T-cell (primary cell): ENCODE measurements at places on chromosomes 2 and 18. TPM values are rescaled to one million over a fixed set of nuclear protein-coding genes. Genes with fewer than 3 reads are reported as not detected.

DNA sequence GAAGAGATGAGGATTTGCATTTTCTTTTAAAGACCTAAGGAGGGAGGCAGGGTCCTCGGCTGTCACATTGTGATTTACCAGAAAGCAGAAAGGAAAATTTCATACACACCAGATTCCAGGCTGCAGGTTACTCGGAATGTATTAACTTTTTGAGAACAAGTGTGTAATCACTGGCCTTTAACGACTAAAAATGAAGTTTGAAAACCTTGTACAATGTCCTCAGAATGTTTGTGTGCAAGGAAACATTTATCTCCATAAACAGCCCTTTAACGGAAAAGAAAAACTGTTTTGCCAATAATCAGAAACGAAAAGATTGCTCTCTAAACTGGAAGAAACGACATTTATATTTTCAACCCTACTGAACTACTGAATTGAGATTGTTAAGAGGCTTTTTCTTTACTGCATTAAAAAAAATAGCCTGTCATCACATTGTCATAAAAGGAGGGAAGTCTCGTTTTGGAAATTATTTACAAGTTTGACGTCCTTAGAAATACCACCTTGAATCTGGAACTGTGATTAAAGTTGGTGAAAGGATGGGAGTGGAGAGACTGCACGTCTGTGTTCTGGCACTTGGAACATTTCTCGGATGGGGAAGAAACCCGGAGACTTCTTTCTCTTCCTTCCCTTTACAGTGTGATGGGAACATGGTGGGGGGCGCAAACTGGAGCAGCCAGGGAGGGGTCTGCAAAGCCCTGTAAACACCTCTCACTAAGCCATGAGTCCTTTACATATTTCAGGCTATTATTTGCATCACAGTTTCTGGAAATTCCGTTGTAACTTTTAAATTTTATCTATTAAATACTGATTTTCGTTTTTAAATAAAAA lies 134.1 kb upstream of the SIX3 start:
- H3K4me3 ChIP-seq = no peak overlapping the region
- peaks cover 28% of the 10 kb centered on the region for H3K27me3 ChIP-seq
- no peak overlapping the region for H3K27ac ChIP-seq
- peaks cover 4% of the 10 kb centered on the region for H3K4me1 ChIP-seq
- no peaks in the 10 kb centered on the region for H3K36me3 ChIP-seq
- no peak for DNase-seq

The XDH gene
- 0.06 TPM for total RNA-seq

GRCh38 chr18:42914476-42914875 lies 201.0 kb downstream of the RIT2 start:
- H3K4me3 ChIP-seq = no peak overlapping the region
- H3K27ac ChIP-seq = no peak overlapping the region
- H3K36me3 ChIP-seq = no peaks in the 10 kb centered on the region
- DNase-seq = no peak

DNA sequence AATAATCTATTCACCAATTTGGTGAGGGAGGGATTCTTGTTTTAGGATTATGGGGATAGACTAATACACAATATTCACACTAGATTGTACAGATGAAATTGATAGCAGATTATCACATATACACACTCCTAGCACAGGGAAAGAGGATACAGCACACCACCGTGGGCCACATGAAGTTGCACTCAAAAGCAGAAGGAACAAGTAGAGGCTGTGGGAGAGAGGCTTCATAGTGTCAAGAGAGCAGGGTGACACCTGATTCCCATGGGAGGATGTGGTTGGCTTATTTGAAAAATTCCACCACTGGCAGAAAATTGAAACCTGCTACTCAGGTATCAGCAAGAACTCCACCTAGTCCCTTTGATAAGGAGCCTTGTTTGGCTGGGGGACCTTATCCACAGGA lies 395.6 kb downstream of the SPAG16 start:
- H3K27me3 ChIP-seq = no peaks in the 10 kb centered on the region
- DNase-seq = no peak
- H3K4me3 ChIP-seq = no peak overlapping the region
- H3K27ac ChIP-seq = no peak overlapping the region
- no peaks in the 10 kb centered on the region for H3K4me1 ChIP-seq

DNA sequence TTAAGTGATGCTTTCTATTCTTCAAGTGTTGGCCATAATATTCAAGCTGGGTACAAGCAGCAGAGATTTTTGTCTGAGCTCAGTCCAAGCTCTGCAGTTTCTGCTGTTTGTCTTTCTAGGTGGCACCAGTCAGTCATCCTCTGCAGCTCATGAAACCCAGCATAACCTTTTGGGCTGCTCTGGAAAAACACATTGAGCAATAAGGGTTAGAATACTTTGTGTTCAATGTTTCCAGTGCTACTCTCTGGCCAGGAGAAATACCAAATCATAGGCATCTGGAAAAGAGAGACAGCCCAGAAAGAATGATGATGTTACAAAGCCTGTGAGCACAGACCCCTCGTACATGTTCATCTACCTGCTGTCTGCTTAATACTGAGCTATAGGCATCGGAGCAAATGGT lies 19.5 kb upstream of the WIPF1 start:
- H3K4me1 ChIP-seq = peaks cover 47% of the 10 kb centered on the region
- no peak for DNase-seq
- H3K27me3 ChIP-seq = no peaks in the 10 kb centered on the region
- peak overlapping the region; percentile 62 for H3K27ac ChIP-seq
- peaks cover 42% of the 10 kb centered on the region for H3K36me3 ChIP-seq

GRCh38 chr18:8860845-8861642 lies 155.7 kb downstream of the MTCL1 start:
- DNase-seq = no peak
- no peaks in the 10 kb centered on the region for H3K27me3 ChIP-seq
- no peaks in the 10 kb centered on the region for H3K36me3 ChIP-seq

- no peak overlapping the region for H3K4me3 ChIP-seq
- H3K27me3 ChIP-seq = no peaks in the 10 kb centered on the region
- no peak for DNase-seq
- no peaks in the 10 kb centered on the region for H3K36me3 ChIP-seq
- no peak overlapping the region for H3K27ac ChIP-seq
Observed at GRCh38 chr18:79000997-79001396, 21.4 kb downstream of the SALL3 start.

DNA sequence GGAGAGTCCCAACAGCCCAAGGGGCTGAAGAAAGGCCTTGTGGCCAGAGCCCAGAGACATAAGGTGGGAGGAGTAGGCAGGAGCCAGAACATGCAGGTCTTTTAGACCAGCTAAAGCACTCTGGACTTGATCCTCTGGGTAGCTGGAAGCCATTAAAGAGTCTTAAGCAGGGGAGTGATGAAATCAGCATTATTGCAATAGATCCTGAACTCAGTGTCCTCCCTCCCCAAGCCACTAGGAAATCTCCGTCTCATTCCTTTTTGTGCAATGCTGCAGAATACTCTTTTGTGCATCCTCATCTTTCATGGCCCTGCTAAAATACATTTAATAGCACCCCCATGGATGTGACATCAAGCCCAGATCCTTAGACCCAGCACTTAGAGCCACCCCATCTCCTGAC lies 58.6 kb upstream of the ZCCHC2 start:
- no peak overlapping the region for H3K27ac ChIP-seq
- H3K36me3 ChIP-seq = no peaks in the 10 kb centered on the region
- H3K27me3 ChIP-seq = no peaks in the 10 kb centered on the region
- no peak for DNase-seq
- H3K4me1 ChIP-seq = no peaks in the 10 kb centered on the region
- no peak overlapping the region for H3K4me3 ChIP-seq

The SLC16A14 gene
- 0.41 TPM for total RNA-seq

DNA sequence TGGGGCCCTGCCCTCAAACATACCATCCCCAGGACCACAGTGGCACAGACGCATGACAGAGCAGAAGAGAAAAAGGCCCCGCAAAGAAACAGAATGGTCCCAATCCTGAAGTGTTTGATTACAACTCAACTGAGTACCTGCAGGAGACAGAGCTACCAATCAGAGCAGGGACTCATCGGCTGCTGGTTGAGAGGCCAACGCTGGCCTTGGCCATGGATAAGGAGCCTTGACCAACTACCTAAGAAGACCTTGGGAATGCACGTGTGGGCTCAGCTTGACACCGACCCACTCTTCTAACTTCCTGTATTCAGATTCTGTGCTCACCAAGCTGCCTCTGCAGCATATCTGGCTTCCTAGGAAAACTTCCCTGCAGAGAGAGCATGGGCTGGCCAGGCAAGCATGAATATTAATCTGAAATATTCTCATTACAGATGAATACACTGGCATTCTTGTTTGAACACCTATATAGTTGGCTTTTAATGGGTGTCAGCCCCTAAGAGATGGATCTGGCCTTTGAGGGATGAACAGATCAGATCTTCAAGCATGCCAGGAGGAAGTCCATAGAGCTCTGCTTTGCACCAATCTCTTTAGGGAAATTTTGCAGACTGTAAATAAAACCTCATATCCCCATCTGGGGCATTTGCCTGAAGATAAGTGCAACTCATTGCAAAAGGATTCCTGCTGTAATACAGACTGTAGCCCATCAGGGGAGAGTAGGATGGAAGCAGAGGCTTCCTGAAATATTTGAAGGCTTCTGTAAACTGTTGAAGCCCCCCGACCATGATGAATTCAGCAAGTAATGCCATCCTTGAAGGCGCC lies 135.4 kb downstream of the BCL2 start:
- no peak overlapping the region for H3K27ac ChIP-seq
- H3K27me3 ChIP-seq = no peaks in the 10 kb centered on the region
- DNase-seq = no peak
- H3K36me3 ChIP-seq = peaks cover 7% of the 10 kb centered on the region
- no peak overlapping the region for H3K4me3 ChIP-seq
- H3K4me1 ChIP-seq = peaks cover 34% of the 10 kb centered on the region

The SCN9A gene
- total RNA-seq = 0.30 TPM

- no peak overlapping the region for H3K4me3 ChIP-seq
- no peak overlapping the region for H3K27ac ChIP-seq
- no peak for DNase-seq
- no peaks in the 10 kb centered on the region for H3K4me1 ChIP-seq
- H3K27me3 ChIP-seq = no peaks in the 10 kb centered on the region
Observed at GRCh38 chr2:48885841-48886240, 130.3 kb upstream of the LHCGR start.

DNA sequence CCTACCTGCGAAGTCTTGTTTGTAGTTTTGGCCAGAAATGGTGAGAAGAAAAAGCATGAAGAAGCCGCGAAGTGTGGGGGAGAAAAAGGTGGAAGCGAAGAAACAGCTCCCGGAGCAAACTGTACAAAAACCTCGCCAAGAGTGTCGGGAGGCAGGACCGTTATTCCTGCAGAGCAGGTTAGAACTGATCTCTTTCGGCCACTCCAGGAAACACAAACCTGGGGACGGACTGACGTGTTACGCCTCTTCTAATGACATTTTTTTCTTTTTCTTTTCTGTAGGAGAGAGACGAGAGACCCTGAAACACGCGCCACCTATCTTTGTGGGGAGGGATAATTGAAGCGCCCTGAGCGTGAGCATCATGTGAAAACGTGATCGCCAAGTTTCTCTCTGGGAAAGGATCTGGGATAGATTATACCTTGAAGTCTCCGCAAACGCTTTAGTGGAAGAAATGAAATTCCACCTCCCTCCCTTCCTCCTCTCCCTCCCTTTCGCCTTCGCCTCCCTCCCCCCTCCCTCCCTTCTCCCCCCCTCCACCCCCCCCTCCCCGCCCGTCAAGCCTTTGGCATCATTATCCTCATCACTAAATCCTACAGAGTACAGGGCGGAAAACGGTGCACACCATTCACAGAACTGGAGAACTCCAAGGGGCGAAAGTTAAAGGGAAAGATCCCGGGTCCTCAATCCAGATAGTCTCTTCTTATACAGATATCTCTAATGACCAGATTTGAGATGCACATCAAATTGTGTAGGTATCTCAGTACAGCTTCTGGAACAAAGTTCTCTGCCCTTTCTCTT lies at the start of gene ZEB2:
ZEB2 (minus strand) TSS at position 186 of the 798 bp plus-strand sequence. CDS start 2,769 bp downstream, outside the sequence.
- peak within 1 kb of the TSS; percentile 87 for H3K27ac ChIP-seq
- DNase-seq = peak; percentile 47
- peak within 1 kb of the TSS; percentile 75 for H3K4me3 ChIP-seq
- H3K36me3 ChIP-seq = no peaks in the 10 kb centered on the region

- no peak overlapping the region for H3K4me3 ChIP-seq
- H3K36me3 ChIP-seq = no peaks in the 10 kb centered on the region
- no peaks in the 10 kb centered on the region for H3K4me1 ChIP-seq
- DNase-seq = no peak
Observed at GRCh38 chr18:76750917-76751890, 71.2 kb upstream of the ZNF236 start.

DNA sequence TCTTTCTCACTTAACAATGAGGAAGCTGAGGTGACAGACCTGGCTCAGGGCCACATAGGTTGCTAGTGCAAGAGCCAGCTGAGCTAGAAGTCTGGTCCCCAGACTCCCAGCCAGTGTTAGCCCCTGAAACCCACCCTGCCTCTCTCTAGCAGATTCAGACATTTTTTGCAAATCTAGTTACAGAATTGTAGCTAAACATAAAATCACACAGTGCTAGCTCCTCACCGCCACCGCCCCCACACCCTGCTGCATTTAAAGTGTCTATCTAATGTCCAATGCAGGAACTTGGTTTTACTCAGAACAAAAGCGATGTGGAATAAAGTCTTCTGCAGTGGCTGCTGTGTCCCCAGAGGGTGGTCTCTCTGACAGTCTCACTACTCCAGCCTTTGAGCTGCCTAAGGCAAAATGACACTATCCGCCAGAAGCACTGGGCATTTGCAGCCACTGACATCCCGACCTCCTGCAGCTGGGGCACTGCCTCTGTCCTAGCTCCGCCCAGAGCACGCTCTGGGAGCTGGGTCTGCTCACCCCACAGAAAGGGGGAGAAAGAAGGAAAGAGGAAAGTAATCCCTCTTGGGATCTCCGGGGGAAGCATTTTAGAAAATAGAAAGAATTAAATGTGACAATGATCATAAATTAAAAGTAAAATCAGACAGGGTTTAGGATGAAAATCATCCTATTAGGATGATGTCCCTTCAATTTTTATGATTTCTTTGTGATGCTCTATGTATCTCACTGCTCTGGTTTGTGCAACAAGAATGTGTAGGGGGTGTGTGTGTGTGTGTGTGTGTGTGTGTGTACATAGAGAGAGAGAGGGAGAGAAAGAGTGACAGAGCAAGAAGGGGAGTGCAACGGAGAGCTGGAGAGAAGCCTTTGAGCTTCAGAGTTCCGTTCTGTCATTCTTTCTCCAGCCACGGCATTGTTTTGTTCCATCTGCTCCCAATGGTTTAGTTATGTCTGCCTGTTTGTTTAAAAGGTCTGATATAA lies 50.5 kb upstream of the ST8SIA3 start:
- no peak overlapping the region for H3K27ac ChIP-seq
- DNase-seq = no peak
- no peaks in the 10 kb centered on the region for H3K4me1 ChIP-seq
- H3K27me3 ChIP-seq = no peaks in the 10 kb centered on the region

DNA sequence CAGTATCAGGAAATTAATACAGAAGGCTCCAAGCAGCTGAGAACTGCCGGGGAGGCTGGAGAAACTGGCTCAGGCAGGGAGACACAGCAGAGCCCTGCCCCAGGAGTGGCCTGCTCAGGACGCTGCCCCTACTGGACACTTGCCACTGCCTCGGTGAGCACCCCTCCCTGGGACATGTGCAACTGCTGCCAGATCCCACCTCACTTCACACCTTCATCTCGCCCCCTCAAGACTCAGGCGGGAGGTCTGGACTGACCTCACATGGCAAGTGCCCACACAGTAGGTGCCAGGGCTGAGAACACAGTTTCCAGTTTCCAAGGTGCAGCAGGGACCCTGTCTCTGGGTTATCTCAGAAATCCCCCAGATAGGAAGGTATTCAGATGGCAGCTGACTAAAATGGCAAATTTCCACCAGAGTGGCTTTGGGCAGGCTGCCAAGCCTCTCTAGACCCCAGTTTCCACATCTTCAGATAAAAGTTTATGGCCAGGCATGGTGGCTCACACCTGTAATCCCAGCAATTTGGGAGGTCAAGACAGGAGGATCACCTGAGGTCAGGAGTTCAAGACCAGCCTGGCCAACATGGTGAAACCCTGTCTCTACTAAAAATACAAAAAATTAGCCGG lies 33.7 kb upstream of the LBH start:
- DNase-seq = no peak
- no peaks in the 10 kb centered on the region for H3K36me3 ChIP-seq
- H3K27me3 ChIP-seq = no peaks in the 10 kb centered on the region
- H3K4me3 ChIP-seq = no peak overlapping the region

The ACMSD gene
- not detected for total RNA-seq
